CMK (cell line): ENCODE measurements at places on chromosomes 5 and 9.

GRCh38 chr9:15541872-15542271 is 11.0 kb upstream of the CCDC171 start:
- no peak for DNase-seq

DNA sequence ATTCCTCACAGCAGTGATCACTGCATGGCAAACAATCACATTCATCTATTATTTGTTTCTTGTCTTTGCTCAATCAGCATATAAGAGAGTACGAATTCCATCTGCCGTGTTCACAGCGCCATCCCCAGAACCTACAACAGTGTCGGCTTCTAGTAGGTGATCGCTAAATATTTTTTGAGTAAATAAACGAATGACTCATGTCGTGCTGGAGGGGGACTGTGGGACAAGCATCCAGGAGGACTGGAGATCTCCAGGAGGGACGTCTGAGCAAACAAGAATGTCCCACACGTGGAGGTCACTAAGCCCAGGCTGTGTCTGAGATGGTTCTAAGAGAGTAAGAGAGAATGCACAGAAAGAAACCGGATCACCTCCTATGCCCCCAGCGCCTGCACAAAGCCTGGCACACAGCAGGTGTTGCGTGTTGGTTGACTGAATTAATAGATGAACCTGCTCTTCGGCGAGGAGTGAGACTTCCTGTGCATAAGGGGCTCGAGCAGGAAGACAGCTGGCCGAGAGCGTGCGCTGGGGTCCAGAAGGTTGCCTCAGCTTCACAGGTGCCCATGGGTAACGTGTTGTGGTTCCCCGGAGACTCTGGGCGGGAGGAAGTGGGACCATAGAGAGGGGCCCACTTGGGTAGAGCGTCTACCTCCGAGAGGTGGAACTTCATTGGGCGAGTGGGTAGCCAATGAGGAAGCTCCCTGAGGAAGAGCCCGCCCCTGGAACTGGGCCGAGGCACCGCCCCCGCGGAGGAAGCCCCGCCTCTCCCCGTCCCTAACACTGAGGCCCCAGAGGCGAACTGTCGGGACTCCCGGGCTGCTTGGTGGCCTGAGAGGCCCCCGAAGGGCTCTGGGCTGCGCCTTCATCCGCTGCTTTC is 193.0 kb downstream of the MELK start:
- peak; percentile 94 for DNase-seq

- DNase-seq = no peak
Observed at GRCh38 chr5:117761186-117761585, 1186.6 kb upstream of the SEMA6A start.

DNA sequence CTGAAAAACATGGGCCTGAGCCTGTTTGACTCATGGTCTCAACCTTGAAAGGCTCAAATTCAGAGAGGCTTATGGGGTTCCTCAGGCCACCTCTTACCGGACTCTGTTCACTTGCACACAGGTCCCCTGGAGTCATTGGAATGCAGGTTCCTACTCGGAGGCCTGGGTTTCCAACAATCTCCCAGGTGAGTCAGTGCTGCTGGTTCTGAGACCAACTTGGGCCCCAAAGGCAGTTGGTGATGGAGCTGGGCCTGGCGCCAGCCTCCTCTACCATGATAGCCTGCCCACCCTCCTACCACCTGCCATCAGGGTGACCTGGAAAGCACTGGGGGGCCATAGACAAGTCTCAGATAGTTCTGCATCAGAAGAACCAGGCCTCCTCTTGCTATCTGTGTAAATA is 188.4 kb downstream of the RGS3 start:
- no peak for DNase-seq

DNA sequence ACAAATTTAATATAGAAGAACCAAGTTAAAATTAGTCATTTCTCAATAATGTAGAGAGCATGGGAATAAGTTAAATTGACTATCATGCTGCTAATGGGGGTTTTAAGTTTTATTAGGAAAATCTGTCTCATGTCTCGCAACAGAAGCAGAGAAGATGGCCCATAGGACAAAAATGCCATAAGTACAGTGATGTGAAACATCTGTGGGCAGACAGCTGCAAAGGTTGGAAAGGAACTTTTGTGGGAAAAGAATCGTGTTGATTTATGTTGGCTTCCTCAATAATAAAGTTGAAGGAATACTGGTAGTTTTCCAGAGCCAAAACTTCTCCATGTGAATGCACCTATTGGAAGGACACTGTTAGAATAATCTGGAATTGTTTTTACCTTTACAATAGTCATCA is 44.8 kb downstream of the VCAN start:
- DNase-seq = no peak
